Choroid plexus epithelial cell (primary cell): ENCODE measurements at places on chromosomes 5 and 9.

DNA sequence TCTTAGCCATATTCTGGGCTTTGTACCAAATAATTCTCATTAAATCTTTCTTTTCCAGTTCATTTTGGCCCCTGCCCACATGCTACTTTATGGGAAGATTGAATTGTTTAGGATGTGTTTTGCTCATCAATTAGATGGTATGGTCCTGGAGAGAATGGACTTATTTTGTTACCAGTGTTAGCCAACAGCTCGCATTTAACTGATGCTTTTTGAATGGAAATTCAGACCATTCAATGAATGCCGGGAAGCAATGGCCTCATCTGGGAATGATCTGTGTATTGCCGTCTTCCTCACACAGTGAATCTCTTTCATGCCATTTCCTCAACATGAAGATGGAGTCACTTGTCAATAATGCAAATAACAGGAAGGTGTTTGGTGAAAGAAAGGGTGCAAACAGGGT is 370.6 kb upstream of the PIK3R1 start:
- no peak for DNase-seq

GRCh38 chr5:5711112-5711511 is 288.6 kb downstream of the ICE1 start:
- no peak for DNase-seq

- DNase-seq = peak; percentile 5
Measured at GRCh38 chr5:63011158-63011557, 432.5 kb downstream of the LRRC70 start.

GRCh38 chr9:23829580-23830475 is 3.8 kb upstream of the ELAVL2 start:
- peak; percentile 14 for DNase-seq

DNA sequence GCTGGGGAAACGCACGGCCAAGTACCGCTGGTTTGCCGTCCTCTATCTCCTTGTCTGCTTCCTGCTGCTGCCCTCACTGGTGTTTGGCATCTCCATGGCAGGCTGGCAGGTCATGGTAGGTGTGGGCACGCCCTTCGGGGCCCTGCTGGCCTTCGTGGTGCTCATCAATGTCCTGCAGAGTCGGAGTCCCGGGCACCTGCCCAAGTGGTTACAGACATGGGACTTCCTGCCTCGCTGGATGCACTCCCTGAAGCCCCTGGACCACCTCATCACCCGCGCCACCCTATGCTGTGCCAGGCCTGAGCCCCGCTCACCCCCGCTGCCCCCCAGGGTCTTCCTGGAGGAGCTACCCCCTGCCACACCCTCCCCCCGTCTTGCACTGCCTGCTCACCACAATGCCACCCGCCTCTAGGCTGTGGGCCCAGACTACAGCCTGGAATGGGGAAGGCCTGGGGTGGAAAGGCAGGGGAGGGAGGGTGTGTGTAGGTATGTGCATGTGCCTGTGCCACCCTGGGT is 2.5 kb downstream of the PFN3 start:
- no peak for DNase-seq

DNA sequence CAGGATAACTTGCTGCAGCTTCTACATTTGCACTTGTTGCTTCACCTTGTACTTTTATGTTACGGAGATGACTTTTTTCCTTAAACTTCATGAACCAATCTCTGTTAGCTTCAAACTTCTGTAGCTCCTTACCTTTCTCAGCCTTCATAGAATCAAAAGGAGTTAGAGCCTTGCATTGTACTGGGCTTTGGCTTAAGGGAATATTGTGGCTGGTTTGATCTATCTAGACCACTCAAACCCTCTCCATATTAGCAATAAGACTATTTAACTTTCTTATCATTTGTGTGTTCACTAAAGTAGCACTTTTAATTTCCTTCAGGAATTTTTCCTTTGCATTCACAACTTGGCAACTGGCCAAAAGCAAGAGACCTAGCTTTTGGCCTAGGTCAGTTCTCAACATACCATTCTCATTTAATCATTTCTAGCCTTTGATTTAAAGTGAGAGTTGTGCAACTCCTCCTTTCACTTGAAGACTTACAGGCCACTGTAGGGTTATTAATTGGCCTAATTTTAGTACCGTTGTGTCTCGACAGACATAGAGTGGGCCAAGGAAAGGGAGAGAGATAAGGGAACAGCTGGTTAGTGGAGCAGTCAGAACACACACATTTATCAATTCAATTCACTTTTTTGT is 63.7 kb downstream of the SHOC1 start:
- DNase-seq = peak; percentile 93

GRCh38 chr9:89984214-89984613 is 379.4 kb downstream of the GADD45G start:
- peak; percentile 33 for DNase-seq

DNA sequence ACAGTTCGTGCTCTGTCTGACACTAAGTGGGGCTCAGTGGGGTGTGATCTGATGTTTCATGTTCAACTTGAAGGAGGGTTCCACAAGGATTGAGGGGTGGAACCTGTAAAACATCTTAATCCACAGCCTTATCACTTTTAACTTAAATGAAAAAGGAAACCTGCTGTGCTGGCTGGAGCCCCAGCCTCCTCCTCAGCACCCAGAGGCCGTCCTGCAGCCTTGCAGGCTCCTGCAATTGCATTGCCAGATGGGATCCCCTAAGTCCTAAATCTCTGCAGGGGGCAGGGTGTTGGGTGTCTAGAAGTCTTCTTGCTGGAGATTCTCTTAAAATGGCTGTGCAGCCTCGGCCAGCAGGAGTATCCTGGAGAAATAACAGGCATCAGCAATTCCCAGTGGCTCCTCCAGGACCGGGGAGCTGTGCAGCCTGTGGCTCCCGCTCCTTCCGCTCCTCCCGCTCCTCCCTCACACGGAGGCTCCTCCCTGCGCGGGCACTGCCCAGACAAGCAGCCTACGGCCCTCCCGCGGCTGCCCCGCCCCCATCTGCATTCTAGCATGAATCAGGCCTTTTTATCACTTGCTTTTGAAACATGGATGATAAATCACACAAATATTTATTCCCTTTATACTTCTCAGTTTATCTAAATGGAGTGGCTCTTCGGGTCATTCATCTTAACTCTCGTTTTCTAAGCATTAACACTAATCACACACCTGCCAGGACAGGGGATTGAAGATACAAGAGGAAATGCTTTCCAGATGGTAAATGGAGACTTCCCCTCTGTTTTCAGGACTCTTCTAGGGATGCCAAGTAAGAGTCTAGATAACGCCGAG is 131.0 kb downstream of the ADAMTS16 start:
- DNase-seq = peak; percentile 85

DNA sequence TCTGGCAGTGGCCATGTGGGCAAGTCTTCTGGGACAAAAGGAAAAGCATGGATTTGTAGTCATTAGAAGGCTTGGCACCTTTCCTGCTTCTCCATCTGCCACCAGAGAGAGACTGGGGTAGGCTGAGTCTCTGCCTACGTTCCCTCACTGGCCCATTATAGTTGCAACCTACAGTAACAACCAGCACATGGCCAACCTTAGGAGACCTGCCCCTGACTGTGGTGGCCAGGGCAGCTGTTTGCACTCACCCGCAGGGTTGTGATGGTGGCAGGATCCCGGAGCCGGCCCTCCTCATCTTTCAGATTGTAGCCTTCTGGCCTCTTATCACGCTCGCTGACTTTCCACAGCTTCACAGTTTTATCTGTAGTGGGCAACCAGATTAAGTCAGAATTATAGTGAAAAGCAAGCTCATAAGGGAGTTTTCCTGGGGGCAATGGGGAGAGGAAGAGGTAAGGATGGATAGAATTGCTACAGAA is 174.9 kb upstream of the GPR151 start:
- DNase-seq = no peak

GRCh38 chr5:169650701-169651331 is 13.7 kb downstream of the DOCK2 start:
- DNase-seq = peak; percentile 70

DNA sequence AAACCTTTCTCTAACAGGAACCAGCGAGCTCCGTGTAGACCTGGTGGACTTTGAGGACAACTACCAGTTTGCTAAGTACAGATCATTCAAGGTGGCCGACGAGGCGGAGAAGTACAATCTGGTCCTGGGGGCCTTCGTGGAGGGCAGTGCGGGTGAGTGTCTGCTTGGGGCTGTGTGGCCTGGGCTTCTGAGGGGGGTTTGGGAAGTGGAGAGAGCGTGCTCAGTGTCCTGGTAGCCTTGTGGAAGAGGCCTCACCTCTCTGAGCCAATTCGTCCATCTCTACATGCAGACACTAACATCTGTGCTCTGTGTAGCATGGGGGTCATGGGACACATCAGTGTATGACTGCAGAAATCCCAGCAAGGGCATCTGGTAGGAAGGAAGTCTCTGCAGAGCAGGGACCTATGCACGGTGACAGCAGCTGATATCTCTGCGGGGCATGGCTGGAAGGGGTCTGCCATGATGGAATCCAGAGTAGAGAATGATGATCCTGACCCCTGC is 5.9 kb downstream of the FCN2 start:
- no peak for DNase-seq

GRCh38 chr9:135835131-135835530 is 72.2 kb downstream of the CAMSAP1 start:
- no peak for DNase-seq

- no peak for DNase-seq
Measured at GRCh38 chr9:126421567-126422428, 95.2 kb downstream of the MVB12B start.

GRCh38 chr9:72154468-72155285 is 5.4 kb downstream of the GDA start:
- DNase-seq = no peak

GRCh38 chr5:131627207-131627865 is 7.7 kb downstream of the RAPGEF6 start:
- no peak for DNase-seq

- no peak for DNase-seq
Measured at GRCh38 chr5:16992444-16992843, 56.4 kb upstream of the MYO10 start.

GRCh38 chr5:169577951-169578350 is 5.6 kb upstream of the SPDL1 start:
- peak; percentile 34 for DNase-seq

GRCh38 chr5:173454736-173455598 is 126.8 kb upstream of the STC2 start:
- peak; percentile 96 for DNase-seq

GRCh38 chr9:71446473-71447411 is 321.6 kb downstream of the CEMIP2 start:
- peak; percentile 50 for DNase-seq

GRCh38 chr9:131530546-131530919 is 530 bp downstream of the UCK1 start:
- peak; percentile 41 for DNase-seq

GRCh38 chr5:58773744-58774441 is 191.0 kb downstream of the RAB3C start:
- no peak for DNase-seq

DNA sequence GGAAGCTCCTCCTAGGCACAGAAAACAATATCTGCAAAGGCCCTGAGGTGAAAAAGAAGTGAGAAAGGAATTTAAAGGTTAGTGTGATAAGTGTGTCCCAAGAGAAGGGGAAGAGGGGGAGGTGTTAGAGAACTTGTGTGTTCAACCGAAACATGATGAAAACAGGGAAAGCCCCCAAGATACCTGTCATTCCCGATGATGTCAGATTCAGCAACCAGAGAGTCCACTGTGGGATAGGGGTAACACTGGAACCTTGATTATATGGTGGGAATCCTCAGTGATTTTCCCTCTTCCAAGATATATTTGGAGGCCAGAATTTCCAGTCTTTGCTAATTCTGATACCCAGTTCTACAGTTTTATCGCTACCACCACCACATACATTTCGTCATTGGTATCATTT is 15.5 kb upstream of the BNC2 start:
- DNase-seq = no peak

DNA sequence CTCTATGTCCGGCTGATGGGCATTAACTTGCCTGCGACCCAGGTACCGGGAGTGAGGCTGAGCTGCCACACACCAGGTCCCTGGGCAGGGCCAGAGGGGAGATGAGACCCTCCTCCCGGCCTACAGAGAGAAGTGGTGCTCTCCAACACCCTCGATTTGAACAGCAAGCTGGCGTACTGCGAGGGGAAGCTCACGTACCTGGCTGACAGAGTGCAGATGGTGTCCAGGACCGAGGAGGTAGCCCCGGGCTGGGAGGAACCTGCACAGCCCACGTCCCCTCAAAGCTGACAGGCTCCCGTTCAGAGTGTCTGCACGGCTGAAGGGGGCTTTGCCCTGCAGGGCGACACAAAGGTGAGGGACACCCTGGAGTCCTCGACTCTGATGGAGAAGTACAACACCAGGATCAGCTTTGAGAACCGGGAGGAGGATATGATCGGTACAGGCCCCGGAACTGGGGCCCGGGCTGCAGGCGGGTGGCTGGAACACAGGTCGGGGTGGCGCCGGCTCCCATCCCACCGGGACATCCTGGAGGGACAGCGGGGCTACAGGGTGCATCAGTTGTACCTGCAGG is 1.0 kb upstream of the RABL6 start:
- no peak for DNase-seq

GRCh38 chr9:137745541-137745991 is 126.8 kb downstream of the EHMT1 start:
- peak; percentile 72 for DNase-seq

DNA sequence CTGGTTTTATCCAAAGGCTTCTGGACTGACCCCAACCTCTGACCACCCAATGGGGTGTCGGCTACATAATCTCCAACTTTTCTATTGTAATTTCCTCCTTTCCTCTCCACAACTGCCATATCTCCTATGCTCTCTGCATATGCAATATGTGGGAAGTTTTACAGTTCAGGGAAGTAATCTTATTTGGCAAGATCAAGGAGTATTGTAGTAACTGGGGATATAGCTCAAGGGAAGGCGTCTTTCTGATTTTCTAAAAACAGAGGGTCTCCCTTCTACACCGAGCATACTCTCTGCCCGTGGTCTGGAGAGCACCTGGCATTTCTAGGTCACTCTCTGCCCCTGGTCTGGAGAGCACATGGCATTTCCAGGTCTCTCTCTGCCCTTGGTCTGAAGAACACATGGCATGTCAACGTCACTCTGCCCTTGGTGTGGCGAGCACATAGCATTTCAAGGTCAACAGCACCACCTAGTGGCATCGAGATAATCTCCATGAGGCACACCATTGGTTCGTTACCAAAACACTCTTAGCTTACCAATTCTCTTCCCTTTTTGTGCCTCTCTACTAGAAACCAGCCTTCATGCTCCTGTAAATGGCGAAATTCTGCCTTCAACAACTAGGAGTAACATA is 616.4 kb upstream of the NUDT12 start:
- peak; percentile 80 for DNase-seq

DNA sequence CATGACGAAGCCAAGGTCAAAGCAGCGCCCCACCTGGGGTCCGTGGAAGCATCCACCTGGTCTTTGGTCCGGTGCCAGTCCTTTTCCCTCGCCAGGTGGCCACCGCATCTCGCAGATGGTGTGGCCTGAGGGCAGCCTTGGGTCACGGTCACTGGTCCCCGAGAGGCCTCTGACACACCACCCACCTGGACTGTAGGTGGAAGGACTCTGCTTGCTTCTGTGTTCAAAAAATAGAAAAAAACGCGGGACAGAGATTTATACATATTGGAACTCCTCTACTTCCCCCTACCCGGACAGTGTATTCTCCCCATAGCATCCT is 466 bp upstream of the TTC39B start:
- DNase-seq = no peak

- DNase-seq = peak; percentile 27
Measured at GRCh38 chr5:136780518-136780917, 415.2 kb upstream of the TRPC7 start.
